ENCODE measurements at places on chromosomes 3 and 15.

DNA sequence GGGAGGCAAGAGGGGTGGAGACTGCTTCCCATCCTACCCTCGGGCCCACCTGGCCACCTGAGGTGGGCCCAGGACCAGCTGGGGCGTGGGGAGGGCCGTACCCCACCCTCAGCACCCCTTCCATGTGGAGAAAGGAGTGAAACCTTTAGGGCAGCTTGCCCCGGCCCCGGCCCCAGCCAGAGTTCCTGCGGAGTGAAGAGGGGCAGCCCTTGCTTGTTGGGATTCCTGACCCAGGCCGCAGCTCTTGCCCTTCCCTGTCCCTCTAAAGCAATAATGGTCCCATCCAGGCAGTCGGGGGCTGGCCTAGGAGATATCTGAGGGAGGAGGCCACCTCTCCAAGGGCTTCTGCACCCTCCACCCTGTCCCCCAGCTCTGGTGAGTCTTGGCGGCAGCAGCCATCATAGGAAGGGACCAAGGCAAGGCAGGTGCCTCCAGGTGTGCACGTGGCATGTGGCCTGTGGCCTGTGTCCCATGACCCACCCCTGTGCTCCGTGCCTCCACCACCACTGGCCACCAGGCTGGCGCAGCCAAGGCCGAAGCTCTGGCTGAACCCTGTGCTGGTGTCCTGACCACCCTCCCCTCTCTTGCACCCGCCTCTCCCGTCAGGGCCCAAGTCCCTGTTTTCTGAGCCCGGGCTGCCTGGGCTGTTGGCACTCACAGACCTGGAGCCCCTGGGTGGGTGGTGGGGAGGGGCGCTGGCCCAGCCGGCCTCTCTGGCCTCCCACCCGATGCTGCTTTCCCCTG, 2.2 kb upstream of the FES start:
- DNase-seq = no peak
- H3K4me1 ChIP-seq = peaks cover 26% of the 10 kb centered on the region
- no peak overlapping the region for H3K4me3 ChIP-seq
- no peak overlapping the region for H3K27ac ChIP-seq
- peaks cover 3% of the 10 kb centered on the region for H3K27me3 ChIP-seq

DNA sequence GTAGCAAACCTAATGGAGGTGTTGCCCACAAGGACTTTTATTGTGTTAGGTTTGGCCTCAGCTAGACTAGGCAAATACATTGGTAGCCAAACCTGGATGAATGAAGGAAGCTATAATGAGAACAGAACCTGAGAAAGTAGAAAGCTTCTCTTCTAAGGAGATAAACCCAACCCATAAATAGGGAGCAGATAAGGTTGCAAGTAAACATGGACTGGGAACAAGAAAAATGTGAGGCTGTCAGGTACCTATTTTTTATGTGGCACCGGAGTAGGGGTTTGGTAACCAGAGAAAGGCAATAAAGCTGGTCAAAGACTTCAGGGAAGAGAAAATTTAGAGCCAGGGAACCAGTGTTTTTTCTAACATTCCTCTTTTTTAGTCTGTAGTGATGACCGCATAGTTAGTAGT, 25.0 kb downstream of the ZNF654 start:
- no peaks in the 10 kb centered on the region for H3K4me1 ChIP-seq
- no peaks in the 10 kb centered on the region for H3K27me3 ChIP-seq
- no peak for DNase-seq
- H3K27ac ChIP-seq = no peak overlapping the region

DNA sequence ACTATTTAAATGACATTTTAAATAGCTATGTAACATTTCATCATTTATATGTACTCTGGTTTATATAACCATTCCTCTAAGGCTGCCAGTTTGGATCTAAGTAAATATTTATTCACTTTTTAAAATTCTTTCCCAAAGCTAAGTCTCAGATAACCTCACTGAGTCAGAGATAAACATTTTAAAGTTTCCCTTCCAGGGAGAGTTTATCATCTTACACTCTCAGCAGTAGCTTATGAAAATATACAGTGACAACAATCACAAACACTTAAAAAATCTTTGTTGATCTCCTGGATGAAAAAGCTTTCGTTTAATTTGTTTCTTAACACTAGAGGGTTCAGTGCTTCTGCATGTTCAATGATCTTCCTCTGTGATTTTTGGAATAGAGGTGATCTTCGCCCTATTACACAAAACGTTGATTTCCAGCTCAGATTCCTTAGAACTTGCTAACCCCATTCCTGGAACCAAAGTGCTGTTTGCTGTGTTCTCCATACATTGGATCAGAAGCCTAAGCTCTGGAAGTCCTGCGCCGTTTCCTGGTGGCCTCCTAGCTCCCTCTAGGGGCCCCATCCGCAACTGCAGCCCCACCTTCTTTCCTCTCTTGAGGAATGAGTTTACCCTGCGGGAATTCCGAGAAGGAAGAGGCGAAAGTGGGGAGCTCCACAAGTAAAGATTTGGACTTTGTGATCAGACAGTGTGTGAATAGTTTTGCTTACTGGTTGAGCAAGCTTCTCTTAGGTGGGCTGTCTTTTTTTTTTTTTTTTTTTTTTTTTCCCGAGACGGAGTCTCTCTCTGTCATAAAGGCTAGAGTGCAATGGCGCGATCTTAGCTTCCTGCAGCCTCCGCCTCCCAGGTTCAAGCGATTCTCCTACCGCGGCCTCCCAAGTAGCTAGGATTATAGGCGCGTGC, 29.3 kb upstream of the SACM1L start:
- no peak overlapping the region for H3K27ac ChIP-seq
- no peaks in the 10 kb centered on the region for H3K36me3 ChIP-seq
- DNase-seq = peak; percentile 27
- H3K27me3 ChIP-seq = no peaks in the 10 kb centered on the region
- no peak overlapping the region for H3K4me3 ChIP-seq

DNA sequence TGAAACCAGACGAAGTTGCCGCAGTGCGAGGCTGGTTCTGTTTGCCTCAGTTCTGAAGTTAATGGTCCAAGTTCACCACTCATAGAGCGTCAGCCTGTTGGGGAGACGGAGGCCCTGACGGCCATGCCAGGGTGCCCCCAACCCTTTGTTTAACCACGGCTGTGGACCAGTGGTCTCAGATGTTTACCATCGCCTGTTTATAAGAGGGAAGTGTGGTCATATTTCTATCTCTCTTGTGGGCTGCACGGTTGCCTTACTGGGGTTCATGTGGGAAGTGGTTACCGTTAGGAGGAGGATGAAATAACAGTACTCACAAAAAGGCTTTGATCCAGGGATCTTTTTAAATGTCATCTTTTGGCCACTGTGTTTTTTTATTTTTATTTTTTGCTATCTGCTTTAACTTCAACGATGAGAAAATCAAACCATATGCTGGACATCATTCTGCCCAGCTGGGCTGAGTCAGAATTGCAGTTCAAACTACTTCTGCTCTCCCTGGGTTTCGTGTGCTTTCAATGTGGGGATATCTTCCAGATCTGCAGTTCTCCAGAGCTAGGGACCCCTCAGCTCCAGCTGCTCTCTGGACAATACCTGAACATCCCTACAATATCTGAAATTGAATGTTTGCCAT, 17.8 kb downstream of the SMAD3 start:
- peak overlapping the region; percentile 19 for H3K4me3 ChIP-seq
- DNase-seq = no peak
- peaks cover 98% of the 10 kb centered on the region for H3K4me1 ChIP-seq
- peaks cover 10% of the 10 kb centered on the region for H3K36me3 ChIP-seq
- H3K27ac ChIP-seq = peak overlapping the region; percentile 72

- no peak for DNase-seq
- H3K27me3 ChIP-seq = no peaks in the 10 kb centered on the region
- H3K27ac ChIP-seq = no peak overlapping the region
- no peak overlapping the region for H3K4me3 ChIP-seq
- peaks cover 3% of the 10 kb centered on the region for H3K4me1 ChIP-seq
Observed at GRCh38 chr3:143672396-143673165, 175.7 kb downstream of the SLC9A9 start.

GRCh38 chr3:141538568-141539240, 51.9 kb downstream of the RASA2 start:
- no peak overlapping the region for H3K27ac ChIP-seq
- no peak overlapping the region for H3K4me3 ChIP-seq
- DNase-seq = no peak
- H3K36me3 ChIP-seq = peaks cover 52% of the 10 kb centered on the region
- no peaks in the 10 kb centered on the region for H3K4me1 ChIP-seq
- no peaks in the 10 kb centered on the region for H3K27me3 ChIP-seq

- H3K4me1 ChIP-seq = peaks cover 13% of the 10 kb centered on the region
- DNase-seq = no peak
- no peak overlapping the region for H3K4me3 ChIP-seq
- H3K36me3 ChIP-seq = no peaks in the 10 kb centered on the region
- no peaks in the 10 kb centered on the region for H3K27me3 ChIP-seq
- no peak overlapping the region for H3K27ac ChIP-seq
Observed at GRCh38 chr3:60086811-60087210, 1037.0 kb upstream of the CFAP20DC start.

DNA sequence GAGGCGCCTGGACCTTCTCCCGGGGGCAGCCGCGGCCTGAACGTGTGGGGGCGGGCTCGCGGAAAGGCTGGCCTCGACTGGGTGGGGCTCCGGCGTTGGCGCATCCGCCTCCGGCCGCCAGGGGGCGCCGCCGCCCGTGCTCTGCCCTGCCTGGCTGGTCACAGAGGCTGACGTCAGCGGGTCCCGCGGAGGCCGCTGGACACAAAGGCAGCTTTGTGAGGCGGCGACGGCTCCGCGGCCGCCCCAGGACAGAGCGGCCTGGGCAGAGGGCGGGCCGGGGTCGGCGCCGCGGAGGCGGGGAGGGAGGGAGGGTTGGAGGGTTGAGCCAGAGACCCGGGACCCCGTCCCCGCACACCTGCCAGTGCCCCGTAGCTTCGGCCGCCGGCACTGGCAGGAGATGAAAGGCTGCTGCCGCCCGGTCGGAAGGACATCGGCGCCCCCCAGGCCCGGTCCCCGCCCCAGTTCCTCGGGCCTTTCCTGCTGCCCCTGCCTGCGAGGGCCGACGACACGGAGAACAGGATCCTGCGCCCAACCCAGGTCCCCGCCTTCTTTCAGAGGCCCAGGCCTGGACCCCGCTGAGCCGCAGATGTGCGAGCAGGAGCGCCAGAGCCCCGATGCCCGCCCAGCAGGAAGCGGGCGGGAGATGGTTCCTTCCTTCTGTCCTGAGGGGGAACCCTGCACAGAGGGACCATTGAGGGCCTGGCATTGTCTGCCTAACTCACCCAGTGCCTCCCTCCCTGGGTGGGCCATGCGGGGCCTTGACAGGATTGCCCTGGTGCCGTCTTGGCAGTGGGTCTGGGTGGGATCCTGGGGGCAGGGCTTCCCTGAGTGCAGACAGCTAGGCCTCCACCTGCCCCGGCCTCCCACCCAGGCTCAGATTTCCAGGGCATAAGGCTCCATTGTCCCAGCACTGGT, 8.7 kb upstream of the SEMA3B start:
- peak overlapping the region; percentile 52 for H3K4me3 ChIP-seq
- no peaks in the 10 kb centered on the region for H3K27me3 ChIP-seq
- H3K36me3 ChIP-seq = peaks cover 38% of the 10 kb centered on the region
- DNase-seq = peak; percentile 86
- peaks cover 15% of the 10 kb centered on the region for H3K4me1 ChIP-seq

- no peak overlapping the region for H3K27ac ChIP-seq
- DNase-seq = peak; percentile 24
- H3K36me3 ChIP-seq = no peaks in the 10 kb centered on the region
- no peaks in the 10 kb centered on the region for H3K4me1 ChIP-seq
- no peaks in the 10 kb centered on the region for H3K27me3 ChIP-seq
Observed at GRCh38 chr3:23324745-23325144, 121.6 kb downstream of the UBE2E2 start.

- H3K27ac ChIP-seq = no peak overlapping the region
- no peaks in the 10 kb centered on the region for H3K4me1 ChIP-seq
- DNase-seq = no peak
- no peaks in the 10 kb centered on the region for H3K27me3 ChIP-seq
- no peaks in the 10 kb centered on the region for H3K36me3 ChIP-seq
Observed at GRCh38 chr15:86802244-86802643, 722.6 kb downstream of the AGBL1 start.

GRCh38 chr15:79068790-79069189, 21.8 kb downstream of the RASGRF1 start:
- no peak overlapping the region for H3K4me3 ChIP-seq
- H3K4me1 ChIP-seq = no peaks in the 10 kb centered on the region
- no peak for DNase-seq
- H3K27me3 ChIP-seq = no peaks in the 10 kb centered on the region
- H3K36me3 ChIP-seq = no peaks in the 10 kb centered on the region

DNA sequence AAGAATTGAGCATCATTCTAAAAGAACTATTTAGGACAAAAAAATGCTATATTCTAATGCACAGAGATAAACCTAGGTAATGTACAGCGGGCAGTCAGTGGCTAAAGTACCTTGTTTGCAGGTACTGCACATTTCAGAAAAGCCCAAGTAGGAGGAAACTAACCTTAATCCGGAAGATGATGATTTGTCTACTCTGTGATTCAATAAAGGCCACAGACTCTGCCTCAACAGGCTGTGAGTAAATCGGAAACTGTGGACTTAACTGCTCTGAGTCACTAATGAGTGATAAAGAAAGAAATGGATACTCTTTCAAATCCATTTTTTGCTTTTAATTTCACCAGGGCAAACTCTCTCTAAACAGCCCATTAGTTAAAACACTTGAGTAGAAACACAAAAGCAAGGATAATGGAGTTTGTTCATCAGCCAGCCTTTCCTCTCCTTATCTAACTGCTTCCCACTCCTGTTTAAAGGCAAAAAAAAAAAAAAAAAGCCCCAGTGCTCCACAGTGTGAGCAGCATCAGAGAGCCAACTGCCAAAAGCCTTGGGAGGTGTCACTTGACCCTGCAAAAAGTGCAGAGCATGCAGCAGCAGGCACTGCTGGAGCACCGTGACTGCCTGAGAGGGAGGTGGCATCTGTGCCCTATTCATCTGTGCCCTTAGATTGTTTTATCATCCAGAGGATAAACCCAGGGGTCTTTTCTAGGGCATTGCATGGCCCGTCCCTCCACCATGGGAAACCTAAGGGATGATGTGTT, 187.7 kb downstream of the SATB1 start:
- H3K4me1 ChIP-seq = no peaks in the 10 kb centered on the region
- H3K27ac ChIP-seq = no peak overlapping the region
- no peaks in the 10 kb centered on the region for H3K36me3 ChIP-seq

- H3K27me3 ChIP-seq = no peaks in the 10 kb centered on the region
- no peaks in the 10 kb centered on the region for H3K36me3 ChIP-seq
- H3K27ac ChIP-seq = no peak overlapping the region
- no peak overlapping the region for H3K4me3 ChIP-seq
- DNase-seq = no peak
Observed at GRCh38 chr3:37571269-37571668, 290.4 kb upstream of the CTDSPL start.

DNA sequence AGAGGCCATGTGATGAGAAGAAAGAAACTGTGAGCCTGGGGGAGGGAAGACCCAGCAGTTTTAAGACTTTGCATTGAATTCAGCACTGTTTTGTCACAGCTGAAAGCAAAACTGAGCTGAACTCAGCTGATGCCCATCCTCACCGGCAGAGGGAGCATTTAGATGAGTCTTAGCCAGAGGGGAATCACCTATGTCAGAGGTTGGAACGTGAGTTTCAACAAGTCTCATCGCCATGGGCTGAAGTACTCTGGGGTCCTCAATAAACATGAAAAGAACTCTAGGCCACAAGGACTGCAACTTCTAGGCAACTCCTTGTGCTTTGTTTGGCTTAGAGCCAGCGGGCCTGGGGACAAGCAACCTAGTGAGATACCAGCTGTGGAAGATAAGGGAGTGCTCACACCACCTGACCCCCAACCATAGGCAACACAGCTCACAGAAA, 324.5 kb downstream of the TBL1XR1 start:
- no peak overlapping the region for H3K27ac ChIP-seq
- DNase-seq = peak; percentile 34
- H3K4me3 ChIP-seq = no peak overlapping the region
- peaks cover 6% of the 10 kb centered on the region for H3K4me1 ChIP-seq

All from CD4-positive, alpha-beta T cell (primary cell).